Nephron progenitor cell (in vitro differentiated cells): ENCODE measurements at places on chromosomes 11 and 22.

DNA sequence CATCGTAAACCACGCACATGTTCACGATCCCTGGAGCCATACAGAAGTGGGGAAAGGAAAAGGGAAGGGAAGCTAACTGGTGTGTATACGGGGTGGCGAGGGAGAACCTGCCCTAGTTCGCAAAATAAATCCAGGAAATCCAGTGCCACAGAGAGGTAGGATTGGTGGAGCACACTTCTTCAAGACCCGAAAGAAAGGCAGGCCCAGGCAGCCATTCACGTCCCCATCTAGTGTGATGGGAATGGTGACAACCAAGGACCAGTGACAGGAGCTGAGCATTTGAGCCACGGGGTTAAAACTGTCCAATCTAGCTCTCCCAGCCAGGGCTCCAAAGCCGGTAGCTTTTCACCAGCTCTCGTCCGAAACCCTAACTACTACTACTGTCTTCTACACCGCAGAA, 53.7 kb downstream of the IGSF9B start:
- DNase-seq = no peak

DNA sequence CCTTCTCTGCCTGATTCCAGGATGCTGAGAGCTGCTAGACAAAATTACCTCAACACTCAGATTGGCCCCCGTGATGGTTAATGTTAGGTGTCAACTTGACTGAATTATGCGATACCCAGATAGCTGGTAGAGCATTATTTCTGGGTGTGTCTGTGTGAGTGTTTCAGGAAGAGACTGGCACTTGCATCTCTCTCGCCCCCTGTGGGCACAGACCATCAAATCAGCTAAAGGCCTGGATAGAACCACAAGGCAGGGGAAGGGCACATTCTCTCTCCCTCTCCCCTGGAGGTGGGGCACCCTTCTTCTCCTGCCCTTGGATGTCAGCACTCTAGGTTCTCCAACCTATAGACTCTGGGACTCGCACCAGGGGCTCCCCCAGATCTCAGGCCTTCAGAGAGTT, 79.7 kb downstream of the KIRREL3 start:
- no peak for DNase-seq

DNA sequence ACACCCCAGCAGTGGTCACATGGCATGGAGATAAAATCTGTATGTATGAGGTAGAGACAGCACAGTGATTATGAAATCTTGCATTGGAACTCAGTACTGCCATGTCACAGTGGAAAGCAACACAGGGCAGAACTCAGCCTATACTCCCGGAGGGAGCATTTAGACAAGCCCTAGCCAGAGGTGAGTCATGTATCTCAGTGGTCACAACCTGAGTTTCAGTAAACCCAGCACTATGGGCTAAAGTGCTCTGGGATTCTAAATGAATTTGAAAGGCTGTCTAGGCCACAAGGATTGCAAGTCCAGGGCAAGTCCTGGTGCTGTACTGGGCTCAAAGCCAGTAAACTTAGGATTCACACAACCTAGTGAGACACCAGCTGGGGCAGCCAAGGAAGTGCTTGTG, 1717.1 kb upstream of the RAG2 start:
- no peak for DNase-seq

- DNase-seq = no peak
Measured at GRCh38 chr11:134559602-134559962, 147.5 kb upstream of the B3GAT1 start.

DNA sequence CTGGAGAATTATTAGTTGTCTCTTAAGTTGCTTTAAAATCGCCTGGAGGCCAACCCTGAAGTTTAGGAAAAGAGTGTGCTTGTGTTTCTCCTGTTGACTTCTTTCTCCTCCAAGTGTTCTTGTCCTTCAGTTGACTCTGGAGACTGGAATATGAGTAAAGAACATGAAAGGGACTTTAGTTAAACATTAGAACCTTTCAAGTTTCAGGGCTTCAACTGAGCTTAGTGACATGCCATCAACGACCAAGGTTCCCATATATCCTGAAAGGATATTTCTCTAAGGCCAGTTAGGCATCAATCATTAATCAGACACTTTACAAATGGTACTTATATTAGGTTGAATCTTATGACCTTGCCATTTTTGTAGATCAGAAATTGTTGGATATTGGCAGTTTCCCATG, 70.0 kb downstream of the ZNRF3 start:
- DNase-seq = no peak

DNA sequence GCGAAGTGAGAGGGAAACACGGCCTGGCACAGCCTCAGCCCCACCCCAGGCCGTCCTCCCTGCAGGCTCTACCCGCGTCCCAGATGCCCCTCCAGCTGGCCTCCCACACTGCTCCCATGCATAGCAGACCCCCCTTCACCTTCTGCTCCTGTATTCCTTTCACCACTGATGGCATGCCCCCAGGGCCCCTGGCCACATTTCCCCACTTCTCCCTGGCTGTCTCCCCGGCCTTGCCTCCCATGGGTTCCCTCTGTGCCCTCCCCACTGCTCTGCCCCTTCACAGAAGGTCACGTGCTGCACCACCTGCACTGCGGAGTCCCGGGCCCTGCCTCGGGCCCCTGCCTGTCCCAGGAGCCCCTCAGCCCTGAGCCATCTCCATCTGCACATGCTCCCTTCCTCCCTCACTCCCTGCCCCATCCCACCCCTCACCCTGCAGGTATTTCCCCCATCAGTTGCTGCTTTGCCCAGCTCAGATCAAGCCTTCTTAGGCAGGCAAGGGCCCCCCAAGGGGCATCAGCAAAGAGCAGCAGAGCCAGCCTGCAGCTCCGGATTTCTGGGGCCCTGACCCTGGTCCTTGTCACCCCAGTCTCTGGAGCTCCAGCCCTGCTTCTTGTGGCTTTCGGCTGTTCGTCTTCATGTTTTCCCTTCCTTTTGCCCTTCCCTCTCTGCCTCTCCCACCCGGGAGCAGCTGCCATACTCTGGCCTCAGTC, 46.4 kb downstream of the GAB4 start:
- no peak for DNase-seq

- DNase-seq = peak; percentile 36
Measured at GRCh38 chr11:1870721-1871466, 18.0 kb downstream of the LSP1 start.

DNA sequence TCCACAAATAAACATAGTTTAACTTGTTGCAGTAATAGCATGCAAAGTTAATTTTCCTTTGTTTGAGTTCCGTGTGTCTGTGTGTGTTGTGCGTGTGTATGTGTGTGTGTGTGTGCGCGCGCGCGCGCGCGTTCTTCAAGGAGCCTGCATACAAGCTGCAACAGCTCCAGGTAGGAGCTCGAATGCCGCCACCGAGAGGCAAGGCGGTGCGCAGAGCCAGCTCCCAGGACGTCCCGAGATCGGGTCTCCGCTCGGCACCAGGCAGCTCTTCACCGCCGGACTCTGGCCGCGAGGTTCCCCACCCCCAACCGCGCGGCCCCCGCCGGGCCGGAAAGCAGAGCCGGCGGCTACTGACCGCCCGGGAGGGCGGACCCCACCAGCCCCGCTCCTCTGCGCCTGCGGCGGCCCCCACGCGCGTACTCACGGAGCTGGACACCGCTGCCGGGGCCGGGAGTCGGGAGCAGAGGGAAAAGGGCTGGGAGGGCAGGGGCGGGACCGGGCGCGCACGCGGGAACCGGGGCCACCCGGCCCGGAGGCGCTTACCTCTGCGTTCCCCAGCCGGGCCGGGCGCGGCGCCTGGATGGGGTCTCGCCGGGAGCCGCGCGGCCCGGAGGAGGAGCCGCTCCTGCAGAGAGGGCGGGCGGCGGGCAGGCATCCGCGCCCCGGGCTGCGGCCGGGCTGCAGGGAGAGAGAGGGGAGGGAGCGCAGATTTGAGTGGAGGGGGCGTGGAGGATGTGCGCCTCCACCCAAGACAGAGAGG, 40.4 kb upstream of the AKIP1 start:
- DNase-seq = peak; percentile 77

- DNase-seq = no peak
Measured at GRCh38 chr11:206526-207207, 532 bp downstream of the BET1L start.

DNA sequence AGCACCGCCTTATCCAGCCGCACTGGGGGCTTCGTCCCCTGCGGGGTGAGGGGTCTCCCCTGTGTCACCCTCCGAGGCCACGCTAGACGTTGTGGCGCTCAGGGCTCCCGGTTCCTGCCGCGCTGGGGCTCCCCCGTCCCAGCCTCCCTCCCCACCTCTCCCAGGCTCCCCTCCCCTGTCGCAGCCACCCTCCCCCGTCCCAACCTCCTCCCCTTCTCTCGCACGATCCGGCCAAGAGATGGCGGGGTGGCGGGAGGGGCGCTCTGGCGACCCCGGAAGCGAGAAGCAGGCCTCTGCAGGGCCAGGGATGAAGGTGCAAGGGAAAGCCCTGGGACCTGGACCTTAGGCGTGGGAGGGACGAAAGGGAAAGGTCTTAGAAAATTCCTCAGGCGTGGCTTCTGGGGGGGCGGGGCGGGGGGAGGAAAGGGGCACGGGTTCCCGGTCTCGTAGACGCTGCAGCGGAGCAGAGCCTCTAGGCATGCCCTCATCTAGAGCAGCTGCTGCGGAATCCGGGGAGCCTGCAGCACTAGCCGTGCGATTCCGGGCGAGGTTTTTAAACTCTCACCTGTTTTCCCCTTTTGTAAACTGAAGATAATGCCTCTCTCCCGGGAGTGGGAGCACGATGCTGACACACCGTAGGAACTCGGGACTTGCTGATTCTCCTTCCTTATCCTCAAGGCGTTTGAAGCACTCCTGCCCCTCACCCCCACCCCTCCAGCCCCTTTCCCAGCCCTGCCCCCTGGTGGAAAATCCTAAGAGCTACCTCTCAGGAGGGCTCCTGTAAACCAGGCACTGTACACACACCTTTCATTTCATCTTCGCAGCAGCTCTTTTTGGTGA, 14.4 kb downstream of the KCNJ5 start:
- DNase-seq = peak; percentile 56

DNA sequence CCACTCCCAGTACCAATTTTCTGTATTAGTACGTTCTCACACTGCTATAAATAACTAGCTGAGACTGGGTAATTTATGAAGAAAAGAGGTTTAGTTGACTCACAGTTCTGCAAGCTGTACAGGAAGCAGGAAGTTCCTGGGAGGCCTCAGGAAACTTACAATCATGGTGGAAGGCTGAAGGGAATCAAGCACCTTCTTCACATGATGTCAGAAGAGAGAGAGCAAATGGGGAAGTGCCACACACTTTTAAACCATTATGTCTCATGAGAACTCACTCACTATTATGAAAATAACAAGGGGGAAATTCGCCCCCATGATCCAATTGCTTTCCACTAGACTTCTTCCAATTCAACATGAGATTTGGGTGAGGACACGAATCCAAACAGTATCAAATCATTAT, 271.4 kb downstream of the ETS1 start:
- no peak for DNase-seq

GRCh38 chr22:43818981-43819380, 6.9 kb upstream of the EFCAB6 start:
- no peak for DNase-seq

DNA sequence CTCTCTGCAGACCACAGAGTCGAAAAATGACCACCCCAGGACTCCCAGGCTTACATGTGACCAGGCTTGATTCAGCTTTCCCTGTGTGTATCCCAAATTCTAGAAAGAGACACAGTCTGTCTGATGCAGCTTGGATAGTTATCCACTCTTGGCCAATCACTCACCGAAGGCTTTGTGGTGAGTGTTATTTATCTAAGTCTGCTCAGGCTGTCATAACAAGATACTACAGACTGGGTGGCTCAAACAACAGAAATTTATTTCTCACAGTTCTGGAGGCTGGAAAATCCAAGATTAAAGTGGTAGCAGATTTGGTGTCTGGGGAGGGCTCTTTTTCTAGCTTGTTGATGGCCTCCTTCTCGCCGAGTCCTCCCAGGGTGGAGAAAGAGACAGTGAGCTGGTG, 63.2 kb downstream of the ZBTB16 start:
- no peak for DNase-seq

DNA sequence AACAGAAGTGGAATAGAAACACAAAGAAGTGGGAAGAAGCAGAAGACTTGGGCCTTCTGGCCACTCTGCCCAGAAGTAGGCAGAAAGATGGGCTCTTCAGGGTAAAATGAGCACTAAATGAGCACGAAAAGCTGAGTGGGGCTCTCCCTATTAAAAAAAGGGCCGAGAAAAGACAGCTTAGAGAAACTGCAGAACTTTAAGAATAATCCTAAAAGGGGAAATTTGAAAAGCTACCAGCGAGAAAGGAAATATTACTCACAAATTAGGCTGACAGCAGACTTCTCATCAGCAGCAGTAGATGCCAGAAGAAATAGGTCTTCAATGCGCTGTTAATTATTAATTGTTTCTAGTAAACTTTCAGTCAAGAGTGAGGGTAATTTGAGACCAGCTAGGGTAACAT, 78.2 kb downstream of the UVRAG start:
- DNase-seq = no peak

- no peak for DNase-seq
Measured at GRCh38 chr11:73143126-73143838, 1.2 kb upstream of the FCHSD2 start.

DNA sequence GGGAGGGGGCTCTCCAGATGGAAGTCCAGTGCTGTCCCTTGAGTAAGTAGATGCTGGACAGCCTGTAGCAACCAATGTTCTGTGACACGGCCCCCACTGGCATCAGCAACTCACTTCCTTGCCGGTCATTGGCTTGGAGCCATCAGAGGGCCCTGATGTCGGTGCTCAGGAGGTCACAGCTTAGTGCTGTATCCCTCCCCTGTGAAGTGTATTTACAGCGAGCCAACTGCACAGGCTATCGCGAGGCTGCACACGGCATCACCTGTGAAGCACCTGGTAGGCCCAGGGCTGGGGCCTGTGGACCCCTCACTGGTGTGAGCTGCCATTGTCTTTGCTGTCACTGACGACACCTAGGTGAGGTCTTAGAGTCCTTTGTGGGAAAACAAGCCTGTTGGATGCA, 13.4 kb upstream of the ACR start:
- DNase-seq = no peak

- no peak for DNase-seq
Measured at GRCh38 chr11:15765530-15765929, 590.8 kb downstream of the SOX6 start.

DNA sequence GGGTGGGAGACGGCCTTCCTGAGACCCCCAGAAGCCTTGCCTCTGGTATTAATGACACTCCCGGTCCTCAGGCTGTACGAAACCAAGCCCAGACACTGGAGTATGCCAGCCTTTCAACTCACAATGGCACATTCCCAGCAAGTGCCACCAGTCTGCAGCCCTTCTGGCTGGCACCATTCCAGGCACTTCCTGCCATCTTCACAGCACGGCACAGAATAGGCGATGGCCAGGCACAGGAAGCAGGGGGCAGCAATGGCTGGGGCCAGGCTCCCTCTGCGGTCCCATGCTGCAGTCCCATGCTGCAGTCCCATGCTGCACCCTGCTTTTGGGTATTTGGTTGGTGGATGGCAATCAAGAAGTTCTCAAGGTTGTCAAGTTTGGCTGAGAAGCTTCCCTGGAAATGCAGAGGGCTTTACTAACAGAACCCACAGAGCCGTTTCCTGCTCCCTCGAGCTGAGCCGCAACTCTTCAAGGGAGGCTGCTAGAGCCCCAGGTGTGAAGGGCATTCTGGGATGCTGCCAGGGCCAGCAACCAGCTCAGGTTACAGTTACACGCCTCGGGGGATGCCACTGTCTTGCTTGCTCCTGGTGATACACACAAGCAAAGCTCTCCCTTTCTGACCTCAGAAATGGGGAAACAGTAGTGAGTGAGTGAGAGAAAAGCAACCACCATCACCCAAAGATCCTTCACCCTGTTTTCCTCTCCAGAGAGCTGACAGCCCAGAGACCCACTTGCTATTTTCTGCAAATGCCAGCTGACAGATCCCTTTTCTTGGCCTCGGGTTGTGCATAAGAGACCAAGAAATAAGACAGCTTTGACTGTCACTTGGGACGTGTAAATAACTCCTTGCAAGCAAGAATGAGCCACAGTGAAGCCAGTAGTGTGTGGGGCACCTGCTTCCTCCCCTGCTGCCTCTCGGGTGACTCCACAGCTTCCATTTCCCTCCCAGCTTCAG, 23.9 kb downstream of the LRFN4 start:
- DNase-seq = no peak

- peak; percentile 26 for DNase-seq
Measured at GRCh38 chr11:93895106-93895862, 44.9 kb upstream of the VSTM5 start.
